Mesenteric fat pad (tissue), 1 donor: ENCODE measurements at places on chromosomes 16 and 17. TPM values are rescaled to one million over a fixed set of nuclear protein-coding genes. Genes with fewer than 3 reads are reported as not detected.
A peak's percentile ranks its signal among the peaks of the same experiment; 100 is the strongest.

The YBX2 gene
- 2.3 TPM for total RNA-seq

The ZNF286A gene
- 9.4 TPM for total RNA-seq

DNA sequence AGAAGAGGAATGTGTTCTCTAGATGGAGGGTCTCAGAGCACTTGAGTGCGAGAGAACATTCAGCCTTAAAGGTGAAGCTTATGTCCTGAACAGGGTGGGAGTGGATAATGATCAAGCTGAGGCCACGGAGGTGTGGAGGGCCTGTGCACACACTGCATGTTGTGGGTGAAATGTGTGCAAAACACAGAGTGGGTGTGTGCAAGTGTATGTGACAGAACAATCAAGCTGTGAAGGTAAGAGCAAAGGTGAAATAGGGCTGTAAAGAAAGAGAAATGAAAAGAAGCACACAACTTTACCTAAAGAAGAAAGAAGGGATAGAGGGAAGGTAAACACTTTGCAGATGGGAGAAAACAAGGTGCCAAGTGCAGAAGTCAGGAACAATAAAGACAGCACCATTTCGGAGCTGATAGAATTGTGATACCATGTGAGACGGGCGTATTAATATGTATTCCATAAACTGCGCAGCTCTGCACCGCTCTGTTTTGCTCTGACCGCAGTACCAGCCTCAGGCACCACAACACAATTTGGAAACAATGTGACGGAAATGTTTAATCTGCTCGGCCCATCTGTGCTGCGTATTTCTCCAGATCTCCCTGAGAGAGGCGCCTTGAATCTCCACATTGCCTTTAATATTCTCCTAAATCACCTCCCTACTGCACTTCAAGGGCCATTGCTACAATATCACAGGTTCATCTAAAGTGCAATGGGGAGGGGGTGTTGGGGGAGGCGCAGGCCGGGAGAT is 40.6 kb downstream of the SNX11 start:
- no peak for DNase-seq

The TEKT1 gene
- not detected for total RNA-seq

GRCh38 chr17:57555636-57556175 is 189.4 kb downstream of the CCDC182 start:
- no peak for DNase-seq

GRCh38 chr16:16127469-16128116 is 95.7 kb downstream of the ABCC6 start:
- no peak for DNase-seq

- peak; percentile 18 for DNase-seq
These were observed 31.9 kb upstream of the C16orf78 start for GRCh38 chr16:49341706-49342105.

DNA sequence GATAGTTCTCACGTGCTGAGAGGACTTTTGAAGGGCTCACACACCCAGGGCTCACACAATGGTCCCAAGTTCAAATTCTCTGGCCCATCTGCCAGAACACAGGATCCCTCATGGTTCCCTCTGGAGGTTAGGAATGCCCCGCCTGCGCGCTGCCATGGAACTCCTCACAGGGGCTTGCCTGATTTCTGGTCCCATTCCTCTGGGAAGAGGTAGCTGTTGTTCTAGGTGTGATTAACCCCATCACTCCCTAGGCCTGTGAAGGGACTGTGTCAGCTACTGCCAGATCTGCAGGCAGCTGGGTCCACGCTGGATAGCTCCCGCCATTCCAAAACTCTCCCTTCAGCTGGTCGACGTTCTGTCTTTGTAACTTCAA is 2.3 kb upstream of the ARMC5 start:
- DNase-seq = no peak

The SCNN1B gene
- 4.4 TPM for total RNA-seq

The IGF2BP1 gene
- total RNA-seq = not detected
